ENCODE measurements at places on chromosomes 1 and 21.

GRCh38 chr1:6299557-6300165 is 38.8 kb upstream of the GPR153 start:
- no peak for DNase-seq
- no peaks in the 10 kb centered on the region for H3K4me1 ChIP-seq

- no peak overlapping the region for H3K27ac ChIP-seq
- no peaks in the 10 kb centered on the region for H3K27me3 ChIP-seq
- DNase-seq: no peak
- no peaks in the 10 kb centered on the region for H3K36me3 ChIP-seq
- H3K4me1 ChIP-seq: no peaks in the 10 kb centered on the region
Measured at GRCh38 chr1:171424494-171424893, 60.8 kb upstream of the PRRC2C start.

DNA sequence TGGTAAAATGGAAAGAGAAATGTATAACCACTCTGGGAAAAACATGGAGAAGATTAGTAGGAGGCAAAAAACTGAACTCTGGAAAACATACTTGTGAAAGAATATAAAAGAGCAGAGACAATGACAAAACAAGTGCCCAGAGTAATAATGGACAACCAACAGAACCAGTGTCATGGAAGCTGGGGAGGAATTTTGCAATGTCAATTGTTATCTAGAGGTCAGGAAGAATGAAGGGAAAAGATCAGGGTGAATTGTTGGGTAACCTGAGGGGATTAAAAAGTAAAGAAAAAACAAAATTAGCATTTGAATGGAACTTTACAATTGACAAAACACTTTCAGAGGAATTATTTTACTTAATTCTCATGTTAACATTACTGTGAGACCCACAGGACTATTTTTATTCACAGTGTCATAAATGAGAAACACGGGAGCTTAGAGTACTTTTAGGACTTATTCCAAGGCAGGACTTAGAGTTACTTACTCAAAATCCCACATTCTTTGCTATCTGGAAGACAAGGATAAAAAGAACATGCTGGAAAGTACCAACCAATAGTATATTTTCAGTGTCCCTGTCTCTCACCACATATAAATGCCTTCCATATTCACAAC is 19.5 kb downstream of the JAM2 start:
- no peak overlapping the region for H3K27ac ChIP-seq
- no peaks in the 10 kb centered on the region for H3K36me3 ChIP-seq
- H3K4me3 ChIP-seq: no peak overlapping the region
- no peak for DNase-seq

DNA sequence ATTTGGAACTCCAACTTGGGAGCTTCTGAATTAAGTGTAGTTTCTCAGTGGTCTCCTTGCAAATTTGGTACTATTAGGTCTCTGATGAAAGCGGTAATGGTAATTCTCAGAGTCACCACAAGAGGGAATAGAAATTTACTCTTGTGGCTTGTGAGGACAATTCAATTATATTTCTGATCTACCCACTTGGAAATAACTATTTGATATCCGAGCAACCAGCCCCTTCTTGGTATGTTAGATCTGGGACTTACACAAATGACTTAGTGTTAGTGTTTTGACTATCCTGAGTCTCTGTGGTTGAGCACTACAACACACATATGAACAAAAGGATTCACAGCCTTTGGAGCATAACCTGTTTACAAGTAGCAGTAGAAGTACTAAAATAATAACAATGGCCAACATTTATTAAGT is 68.1 kb downstream of the RPS6KA1 start:
- H3K36me3 ChIP-seq: no peaks in the 10 kb centered on the region
- no peak overlapping the region for H3K27ac ChIP-seq
- no peaks in the 10 kb centered on the region for H3K4me1 ChIP-seq
- no peak overlapping the region for H3K4me3 ChIP-seq
- no peaks in the 10 kb centered on the region for H3K27me3 ChIP-seq

DNA sequence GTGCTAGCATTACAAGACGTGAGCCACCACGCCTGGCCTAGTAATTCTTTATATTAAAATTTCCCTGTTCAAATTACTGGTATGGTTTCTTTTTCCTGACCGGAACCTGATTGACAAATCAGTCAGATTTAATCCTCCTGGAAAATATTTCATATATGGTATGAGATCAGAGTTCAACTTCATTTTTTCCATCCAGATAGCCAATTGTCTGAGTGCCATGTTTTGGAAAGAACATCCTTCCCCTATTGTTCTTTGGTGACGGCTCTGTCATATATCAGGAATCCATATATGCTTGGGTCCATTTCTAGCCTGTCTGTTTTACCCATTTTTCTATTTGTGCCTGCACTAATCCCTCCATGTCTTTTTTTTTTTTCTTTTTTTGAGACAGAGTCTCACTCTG is 39.1 kb upstream of the KLF17 start:
- H3K27ac ChIP-seq: no peak overlapping the region
- no peaks in the 10 kb centered on the region for H3K4me1 ChIP-seq
- no peak overlapping the region for H3K4me3 ChIP-seq
- no peaks in the 10 kb centered on the region for H3K27me3 ChIP-seq
- no peak for DNase-seq

DNA sequence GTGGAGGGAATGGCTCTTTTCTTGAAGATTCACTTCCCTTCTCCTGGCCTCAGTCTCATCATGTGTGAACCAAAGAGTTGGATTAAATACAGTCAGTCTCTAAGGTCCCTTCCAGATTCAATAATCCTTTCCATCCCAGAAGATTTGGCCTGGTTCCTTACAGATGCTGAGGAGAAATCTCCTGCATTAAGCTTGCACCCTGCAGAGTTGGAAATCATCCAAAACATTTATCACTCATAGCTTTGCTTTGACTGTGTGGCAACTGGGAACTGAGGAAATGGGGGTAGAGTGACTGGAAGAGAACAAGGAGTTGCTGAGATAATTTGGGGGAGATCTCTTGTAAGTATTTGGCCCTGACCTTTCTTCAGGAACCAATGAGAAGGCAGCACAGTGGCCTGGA is 220.5 kb upstream of the SGIP1 start:
- no peaks in the 10 kb centered on the region for H3K4me1 ChIP-seq
- DNase-seq: no peak
- H3K27me3 ChIP-seq: no peaks in the 10 kb centered on the region
- H3K36me3 ChIP-seq: no peaks in the 10 kb centered on the region
- no peak overlapping the region for H3K4me3 ChIP-seq
- no peak overlapping the region for H3K27ac ChIP-seq

- DNase-seq: no peak
- no peak overlapping the region for H3K4me3 ChIP-seq
- no peaks in the 10 kb centered on the region for H3K27me3 ChIP-seq
- H3K27ac ChIP-seq: no peak overlapping the region
- no peaks in the 10 kb centered on the region for H3K4me1 ChIP-seq
Measured at GRCh38 chr1:53079251-53079650, 17.2 kb downstream of the PODN start.

GRCh38 chr21:40638466-40639251 is 208.3 kb downstream of the DSCAM start:
- no peak for DNase-seq
- no peaks in the 10 kb centered on the region for H3K4me1 ChIP-seq
- no peak overlapping the region for H3K4me3 ChIP-seq
- no peak overlapping the region for H3K27ac ChIP-seq
- no peaks in the 10 kb centered on the region for H3K36me3 ChIP-seq
